Natural killer cell treated with Interleukin-12 subunit alpha and Interleukin-12 subunit beta and Interleukin-15 and Interleukin-18, amount 100 ng/mL, for 72 hours (primary cell): ENCODE measurements at places on chromosomes 7 and 10.

DNA sequence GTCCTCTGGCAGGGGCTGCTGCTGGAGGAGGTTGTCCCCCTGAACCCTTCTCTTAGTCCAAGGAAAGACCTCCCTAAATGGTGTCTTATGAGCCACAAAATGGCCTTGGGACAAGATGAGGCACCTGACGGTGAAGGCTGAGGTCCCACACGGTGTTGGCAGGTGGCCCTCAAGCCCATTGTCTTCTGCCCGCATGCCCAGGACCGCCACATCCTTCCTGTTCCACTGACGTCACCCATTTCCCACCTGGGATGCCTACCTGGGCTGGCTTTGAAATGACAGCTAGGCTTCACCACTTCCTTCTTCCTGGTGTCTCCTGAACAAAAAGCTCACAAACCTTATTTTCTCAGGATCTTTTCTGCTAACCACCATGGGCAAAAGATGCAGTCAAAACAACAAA lies 2.1 kb upstream of the DMBT1 start:
- H3K27ac ChIP-seq = no peak overlapping the region
- peaks cover 7% of the 10 kb centered on the region for H3K4me1 ChIP-seq

DNA sequence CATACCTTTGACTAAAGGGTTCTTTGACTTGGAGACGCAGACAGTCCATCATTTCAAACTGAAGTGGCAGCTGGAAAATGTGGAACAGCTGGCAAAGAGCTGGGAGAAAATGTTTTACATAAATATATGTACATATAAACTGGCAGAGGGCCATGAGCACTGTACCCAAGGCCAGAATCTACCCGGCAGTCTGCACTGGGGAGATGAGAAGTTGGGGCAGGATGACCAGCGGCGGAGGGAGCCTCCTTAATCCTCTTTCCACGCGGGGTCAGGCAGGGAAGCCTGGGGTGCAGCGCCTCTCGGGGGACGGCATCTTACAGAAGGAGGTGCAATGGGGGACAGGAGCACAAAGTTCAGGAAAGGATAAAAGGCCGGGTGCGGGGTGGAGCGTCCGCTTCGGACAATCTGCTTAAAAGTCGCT lies 1.3 kb downstream of the GLI3 start:
- peaks cover 43% of the 10 kb centered on the region for H3K27me3 ChIP-seq
- H3K4me1 ChIP-seq = peaks cover 5% of the 10 kb centered on the region
- DNase-seq = no peak
- H3K36me3 ChIP-seq = no peaks in the 10 kb centered on the region
- H3K4me3 ChIP-seq = peak overlapping the region; percentile 63
- no peak overlapping the region for H3K27ac ChIP-seq

GRCh38 chr10:70594161-70594560 lies 8.4 kb downstream of the PRF1 start:
- H3K36me3 ChIP-seq = peaks cover 33% of the 10 kb centered on the region
- H3K27ac ChIP-seq = peak overlapping the region; percentile 97
- peaks cover 81% of the 10 kb centered on the region for H3K4me1 ChIP-seq

DNA sequence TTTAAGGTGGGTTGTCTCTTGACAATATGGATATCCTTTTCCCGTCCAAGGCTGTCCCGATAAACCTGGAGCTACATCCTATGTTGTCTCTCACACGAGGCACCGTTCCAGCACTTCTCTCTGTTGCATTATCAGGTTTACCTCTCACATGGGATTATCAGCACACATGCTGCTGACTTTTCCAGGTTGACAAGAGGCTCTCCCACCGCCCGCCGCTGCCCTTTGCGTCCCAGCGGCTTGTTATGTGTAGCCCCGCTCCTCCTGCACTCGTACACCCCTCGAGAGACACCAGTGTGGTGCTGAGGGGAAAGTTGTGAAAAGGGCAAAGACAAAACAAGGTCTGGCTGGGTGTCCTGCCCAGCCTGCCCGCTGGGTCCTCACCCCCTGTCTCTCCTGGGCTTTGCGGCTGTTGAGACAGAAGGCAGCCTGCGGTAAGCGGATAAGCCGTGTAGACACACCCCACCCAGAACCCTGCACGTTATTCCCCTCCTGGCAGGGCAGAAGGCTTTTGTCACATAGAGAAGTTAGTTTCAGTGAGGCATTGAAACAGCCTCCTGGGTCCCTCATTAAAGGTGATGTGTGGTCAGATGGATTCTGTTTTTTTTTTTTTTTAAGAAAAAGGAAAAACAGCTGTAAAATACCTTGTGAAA lies 38.7 kb downstream of the UBE3C start:
- H3K4me1 ChIP-seq = no peaks in the 10 kb centered on the region
- H3K4me3 ChIP-seq = no peak overlapping the region
- no peaks in the 10 kb centered on the region for H3K27me3 ChIP-seq
- H3K27ac ChIP-seq = no peak overlapping the region
- peaks cover 16% of the 10 kb centered on the region for H3K36me3 ChIP-seq

DNA sequence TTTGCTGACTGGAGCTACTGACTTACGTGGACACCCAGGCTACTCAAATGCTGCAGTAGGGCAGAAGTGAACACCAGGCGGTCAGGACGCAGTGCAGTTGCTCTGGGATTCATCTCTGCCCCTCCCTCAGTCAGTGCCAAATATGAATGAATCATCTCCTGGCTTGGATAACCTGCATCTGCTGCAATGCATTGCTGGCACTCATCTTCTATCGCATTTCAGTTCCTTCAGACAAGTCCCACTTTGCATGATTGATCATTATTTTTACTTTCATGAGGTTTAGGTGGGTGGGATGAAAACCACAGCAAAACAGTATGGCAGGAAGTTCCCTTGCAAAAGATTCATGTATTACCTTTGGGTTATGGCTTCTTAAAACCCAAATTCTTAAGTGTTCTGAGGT lies 224.6 kb upstream of the NRP1 start:
- H3K27me3 ChIP-seq = peaks cover 35% of the 10 kb centered on the region
- no peak overlapping the region for H3K27ac ChIP-seq
- no peak overlapping the region for H3K4me3 ChIP-seq
- DNase-seq = no peak
- no peaks in the 10 kb centered on the region for H3K36me3 ChIP-seq

DNA sequence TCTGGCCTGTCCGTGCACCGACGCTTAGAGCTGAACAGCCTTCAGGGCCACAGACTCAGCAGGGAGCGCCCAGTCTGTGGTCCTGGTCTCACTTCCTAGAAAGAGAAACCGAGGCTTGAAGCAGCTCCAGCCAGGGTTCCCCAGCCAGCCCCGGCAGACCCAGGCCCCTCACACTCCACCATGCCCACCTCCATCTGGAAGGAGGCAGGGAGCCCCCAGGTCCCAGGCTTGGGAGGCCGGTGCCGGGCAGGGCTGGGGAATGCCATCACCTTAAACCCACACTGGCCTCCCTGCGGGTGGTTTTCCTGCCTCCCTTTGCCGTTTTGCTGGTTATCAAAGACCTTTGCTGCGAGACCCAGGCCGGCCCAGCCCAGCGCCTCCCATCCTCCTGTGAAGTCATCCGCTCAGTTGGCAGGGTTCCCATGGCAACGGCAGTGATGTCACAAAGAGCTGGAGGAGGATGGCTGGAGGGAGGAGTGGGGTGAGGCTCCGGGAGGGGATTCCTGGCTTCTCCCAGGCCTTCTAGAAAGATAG lies 24.0 kb downstream of the ELFN1 start:
- no peaks in the 10 kb centered on the region for H3K4me1 ChIP-seq
- H3K36me3 ChIP-seq = no peaks in the 10 kb centered on the region
- H3K27ac ChIP-seq = no peak overlapping the region
- H3K4me3 ChIP-seq = no peak overlapping the region
- DNase-seq = no peak
- H3K27me3 ChIP-seq = peaks cover 16% of the 10 kb centered on the region

DNA sequence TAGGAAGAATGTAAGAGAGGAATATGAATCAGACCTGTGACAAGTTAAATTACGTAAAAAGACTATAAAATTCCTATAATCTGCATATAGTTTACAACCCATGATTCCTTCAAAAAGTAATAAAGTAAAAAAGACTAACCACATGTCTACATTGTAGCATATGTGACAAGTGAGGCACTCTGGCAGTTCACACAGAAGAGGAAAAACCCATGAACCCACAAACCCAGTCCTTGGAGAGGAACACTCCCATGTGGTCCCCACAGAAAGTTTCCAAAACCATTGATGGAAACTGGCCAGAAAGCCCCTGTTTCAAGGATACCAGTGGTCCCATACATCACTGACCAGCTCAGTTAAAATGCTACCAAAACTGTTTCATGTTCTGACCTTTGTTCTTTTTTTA lies 15.7 kb downstream of the KDM7A start:
- peak overlapping the region; percentile 1 for H3K4me3 ChIP-seq
- H3K27me3 ChIP-seq = no peaks in the 10 kb centered on the region
- DNase-seq = no peak
- peaks cover 38% of the 10 kb centered on the region for H3K4me1 ChIP-seq

DNA sequence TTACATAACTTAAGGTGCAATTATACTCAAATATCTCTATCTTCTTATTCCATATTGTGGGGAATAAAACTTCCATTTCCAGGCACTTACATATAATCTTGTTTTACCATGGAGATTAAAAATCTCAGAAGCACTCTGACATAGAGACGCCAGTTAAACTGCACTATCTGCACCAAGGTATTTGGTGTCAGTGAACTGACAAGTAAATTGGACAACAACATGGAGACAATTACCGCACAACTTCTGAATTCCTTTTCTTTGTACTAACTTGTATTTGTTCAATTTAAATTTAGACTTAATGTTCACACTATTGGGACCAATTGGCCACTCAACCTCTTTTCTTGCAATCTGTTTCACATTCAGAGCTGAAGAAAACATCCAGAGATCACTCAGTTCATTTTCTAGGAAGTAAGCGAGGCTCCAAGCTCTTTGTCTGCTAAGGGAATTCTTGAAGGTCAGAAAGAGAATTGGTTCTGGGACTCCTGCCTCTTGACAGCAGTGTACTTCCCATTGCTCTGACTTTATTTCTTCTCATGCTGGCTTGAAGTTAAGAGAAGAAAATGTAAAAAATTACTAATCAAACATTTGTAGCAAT lies 184.7 kb downstream of the CHCHD3 start:
- H3K4me1 ChIP-seq = peaks cover 4% of the 10 kb centered on the region
- DNase-seq = no peak
- no peak overlapping the region for H3K4me3 ChIP-seq
- H3K27me3 ChIP-seq = no peaks in the 10 kb centered on the region
- H3K36me3 ChIP-seq = peaks cover 4% of the 10 kb centered on the region
- H3K27ac ChIP-seq = no peak overlapping the region

DNA sequence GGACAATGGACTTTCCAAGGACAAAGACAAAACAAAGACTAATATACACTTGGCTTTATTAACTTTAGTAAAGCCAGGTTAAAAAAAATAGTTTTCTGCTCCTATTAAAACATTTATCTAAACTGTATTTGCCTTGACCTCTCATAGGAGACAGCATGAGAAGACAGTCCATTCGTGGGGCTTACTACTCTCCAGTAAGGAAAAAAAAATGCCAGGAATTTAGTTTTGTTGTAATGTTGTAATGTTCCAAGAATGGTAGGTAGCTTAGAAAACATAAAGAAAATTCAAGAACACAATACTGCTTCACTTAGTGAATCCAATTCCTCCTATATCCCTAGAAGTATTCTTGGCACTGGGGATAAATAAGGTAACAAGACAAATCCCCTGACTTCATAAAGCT lies 81.7 kb downstream of the KMT2C start:
- no peak for DNase-seq
- peaks cover 18% of the 10 kb centered on the region for H3K4me1 ChIP-seq
- no peak overlapping the region for H3K27ac ChIP-seq
- H3K4me3 ChIP-seq = no peak overlapping the region
- peaks cover 23% of the 10 kb centered on the region for H3K36me3 ChIP-seq

DNA sequence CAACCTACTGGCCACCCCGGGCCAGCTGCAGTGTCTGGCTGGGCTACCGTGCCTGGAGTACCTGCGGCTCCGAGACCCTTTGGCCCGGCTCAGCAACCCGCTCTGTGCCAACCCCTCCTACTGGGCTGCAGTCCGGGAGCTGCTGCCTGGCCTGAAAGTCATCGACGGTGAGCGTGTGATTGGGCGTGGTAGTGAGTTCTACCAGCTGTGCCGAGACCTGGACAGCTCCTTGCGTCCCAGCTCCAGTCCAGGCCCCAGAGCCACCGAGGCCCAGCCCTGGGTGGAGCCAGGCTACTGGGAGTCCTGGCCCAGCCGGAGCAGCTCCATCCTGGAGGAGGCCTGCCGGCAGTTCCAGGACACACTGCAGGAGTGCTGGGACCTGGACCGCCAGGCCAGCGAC lies 4.2 kb downstream of the RARRES2 start:
- no peak overlapping the region for H3K27ac ChIP-seq
- DNase-seq = no peak
- H3K27me3 ChIP-seq = peaks cover 7% of the 10 kb centered on the region
- H3K4me1 ChIP-seq = peaks cover 8% of the 10 kb centered on the region

GRCh38 chr10:70956029-70956759 lies 67.8 kb upstream of the PCBD1 start:
- H3K36me3 ChIP-seq = no peaks in the 10 kb centered on the region
- no peak overlapping the region for H3K4me3 ChIP-seq
- peaks cover 7% of the 10 kb centered on the region for H3K27me3 ChIP-seq
- H3K4me1 ChIP-seq = no peaks in the 10 kb centered on the region
- no peak overlapping the region for H3K27ac ChIP-seq
- no peak for DNase-seq

DNA sequence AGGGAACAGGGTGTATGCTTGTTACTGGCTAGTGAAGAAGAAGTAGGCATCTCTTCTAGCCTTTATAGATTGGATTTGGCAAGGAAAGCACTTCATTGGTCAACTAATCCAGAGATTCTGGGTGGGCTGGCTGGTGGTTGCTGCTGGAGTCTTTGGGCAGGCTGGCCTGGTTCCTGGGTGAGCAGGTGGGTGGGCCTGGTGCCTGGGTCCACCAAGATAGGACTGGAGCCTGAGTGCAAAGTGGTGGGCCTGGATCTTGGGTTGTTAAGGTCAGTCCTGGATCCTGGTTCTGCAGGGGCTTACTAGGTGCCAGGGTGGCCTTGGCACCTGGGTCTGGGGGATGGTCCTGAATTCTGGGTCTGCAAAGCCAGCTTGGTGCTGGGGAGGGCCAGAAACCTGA lies 482.4 kb upstream of the GHITM start:
- peaks cover 4% of the 10 kb centered on the region for H3K36me3 ChIP-seq
- H3K27ac ChIP-seq = no peak overlapping the region
- no peak for DNase-seq
- no peak overlapping the region for H3K4me3 ChIP-seq

- H3K4me1 ChIP-seq = no peaks in the 10 kb centered on the region
- no peak for DNase-seq
- H3K27me3 ChIP-seq = no peaks in the 10 kb centered on the region
- no peak overlapping the region for H3K27ac ChIP-seq
- no peak overlapping the region for H3K4me3 ChIP-seq
- H3K36me3 ChIP-seq = no peaks in the 10 kb centered on the region
Measured at GRCh38 chr7:80699721-80700256, 61.3 kb downstream of the CD36 start.

- H3K27ac ChIP-seq = peak overlapping the region; percentile 77
- peaks cover 29% of the 10 kb centered on the region for H3K4me1 ChIP-seq
- peak overlapping the region; percentile 82 for H3K4me3 ChIP-seq
Measured at GRCh38 chr10:96073722-96074121, 30.3 kb downstream of the CCNJ start.
